Muscle of arm (tissue), 14 donors: ENCODE measurements at places on chromosomes 6 and 20. TPM values are rescaled to one million over a fixed set of nuclear protein-coding genes. Genes with fewer than 3 reads are reported as not detected.

Gene GPX5
- polyA plus RNA-seq = not detected

Gene CBLN4
- polyA plus RNA-seq = 0.68 TPM

Gene CST2
- not detected for polyA plus RNA-seq

Gene SIRPD
- not detected for polyA plus RNA-seq

Gene BPIFA1
- not detected for polyA plus RNA-seq

Gene DSN1
- 9.5 TPM for polyA plus RNA-seq

Gene LTB
- polyA plus RNA-seq = not detected

GRCh38 chr6:47076422-47077344 is 34.6 kb upstream of the ADGRF1 start:
- DNase-seq = no peak

GRCh38 chr6:44269921-44270525 is at the start of gene TMEM151B:
TMEM151B (plus strand) TSS chr6:44270450; CDS start chr6:44270743, 293 bp downstream.
- DNase-seq = no peak

DNA sequence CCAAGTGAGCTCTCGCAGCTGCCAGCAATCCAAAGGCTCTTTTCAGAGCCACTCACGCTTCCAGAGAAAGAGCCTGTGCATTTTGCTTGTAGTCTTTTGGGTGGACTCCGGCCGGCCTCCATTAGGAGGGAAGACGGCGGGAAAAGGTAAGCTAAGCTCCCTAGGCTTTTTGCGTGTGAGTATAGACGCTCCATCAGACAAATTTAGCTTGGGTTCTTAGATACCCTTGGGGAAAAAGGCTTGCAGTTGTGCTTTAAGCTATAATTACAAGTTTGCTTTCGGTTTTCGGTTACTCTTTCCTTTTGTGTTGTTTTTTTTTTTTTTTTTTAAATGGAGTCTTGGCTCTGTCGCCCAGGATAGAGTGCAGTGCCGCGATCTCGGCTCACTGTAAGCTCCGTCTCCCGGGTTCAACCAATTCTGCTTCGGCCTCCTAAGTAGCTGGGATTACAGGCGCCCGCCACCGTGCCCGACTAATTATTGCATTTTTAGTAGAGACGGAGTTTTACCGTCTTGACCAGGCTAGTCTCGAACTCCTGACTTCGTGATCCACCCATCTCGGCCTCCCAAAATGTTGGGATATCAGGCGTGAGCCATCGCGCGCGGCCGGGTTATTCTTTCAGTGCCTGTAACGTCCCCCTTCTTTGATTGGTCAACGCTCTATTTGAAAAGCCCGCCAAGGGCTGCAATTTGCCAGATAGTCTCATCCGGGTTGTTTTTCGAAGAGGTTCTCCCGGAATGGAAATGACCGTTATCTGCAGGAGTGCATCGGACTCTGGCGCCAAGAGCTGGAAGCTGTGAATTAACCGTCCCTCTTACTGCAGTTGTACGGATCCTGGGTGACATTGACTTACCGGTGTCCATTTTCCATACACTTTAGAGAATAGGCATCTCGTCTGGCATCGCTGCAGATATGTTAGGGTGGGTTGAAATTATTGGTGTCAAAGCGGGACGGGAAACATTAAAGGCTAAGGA is 18.1 kb downstream of the OR2B2 start:
- DNase-seq = peak; percentile 96

- no peak for DNase-seq
These were observed 121.1 kb downstream of the CDC5L start for GRCh38 chr6:44508646-44509045.

- DNase-seq = no peak
These were observed 32.4 kb upstream of the SMOC2 start for GRCh38 chr6:168408504-168409136.

GRCh38 chr6:144248003-144248402 is 37.1 kb upstream of the UTRN start:
- DNase-seq = no peak

- DNase-seq = no peak
These were observed 8.7 kb downstream of the ZNF335 start for GRCh38 chr20:45963059-45964005.

- DNase-seq = peak; percentile 28
These were observed at the start of gene PCK1 for GRCh38 chr20:57560554-57561355. PCK1 (plus strand) TSS chr20:57561110; CDS start chr20:57561412, 302 bp downstream.

DNA sequence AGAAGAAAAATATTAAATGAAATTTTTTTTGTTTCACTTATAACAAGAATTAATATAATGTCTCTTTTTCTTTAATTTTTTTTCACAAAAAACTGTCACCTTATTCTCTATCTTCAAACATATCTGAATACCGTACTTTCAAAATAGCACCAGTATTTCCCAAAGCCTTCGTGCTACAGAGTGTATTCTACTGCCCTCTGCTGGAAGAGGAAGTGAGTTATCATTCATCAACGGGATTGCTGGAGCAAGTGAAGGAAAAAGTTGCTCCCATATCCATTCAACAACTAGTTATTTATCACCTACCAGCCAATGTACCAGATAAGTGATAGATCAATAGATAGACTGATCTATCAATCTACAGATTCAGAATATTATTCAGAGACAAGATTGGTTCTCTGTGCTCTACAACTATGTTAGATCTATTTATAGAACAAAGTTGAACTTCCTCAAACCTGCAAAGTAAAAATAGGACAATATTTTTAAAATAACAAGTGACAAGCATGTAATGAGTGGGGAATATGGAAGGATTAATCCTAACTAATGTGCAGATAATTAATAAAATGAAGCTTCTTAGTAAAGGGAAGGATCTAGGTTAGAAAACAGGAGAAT is 26.7 kb upstream of the TFAP2B start:
- DNase-seq = peak; percentile 16

DNA sequence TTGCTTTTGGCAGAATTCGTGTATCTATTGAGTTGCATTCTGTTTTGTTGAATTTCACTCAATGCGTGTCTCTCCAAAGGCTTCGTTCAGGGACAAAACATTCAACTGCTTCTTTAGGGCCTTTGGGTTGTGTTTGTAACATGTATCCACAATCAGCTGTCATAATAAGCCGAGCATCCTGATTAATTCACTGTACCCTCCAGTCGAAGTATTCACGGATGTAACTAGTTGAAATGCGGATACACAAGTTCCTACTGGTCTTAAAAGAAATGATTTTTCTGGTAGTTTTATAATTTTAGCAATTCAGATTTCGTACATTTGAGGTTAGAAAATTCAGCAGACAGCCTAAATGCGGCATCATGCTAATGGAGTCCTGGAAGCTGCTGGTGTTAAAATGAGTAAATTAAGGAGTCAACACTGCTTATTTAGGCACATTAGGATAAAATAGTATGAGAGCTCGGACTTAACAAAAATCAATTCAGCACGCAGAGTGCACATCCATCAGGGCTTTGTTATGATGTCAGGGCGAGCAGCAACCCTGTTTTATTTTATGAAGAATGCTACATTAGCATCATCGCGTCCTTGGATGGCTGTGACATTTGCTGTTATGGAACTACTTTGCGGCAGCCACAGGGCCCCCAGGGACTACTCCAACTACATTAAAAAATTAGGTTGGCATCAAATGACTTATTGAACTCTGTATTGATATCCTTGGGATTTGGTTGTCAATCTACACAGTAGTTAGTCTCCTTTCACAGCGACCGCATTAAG is 489.3 kb upstream of the FLRT3 start:
- no peak for DNase-seq

- DNase-seq = no peak
These were observed 50.7 kb downstream of the LRFN2 start for GRCh38 chr6:40536442-40536841.

- peak; percentile 66 for DNase-seq
These were observed 719 bp downstream of the HSP90AB1 start for GRCh38 chr6:44247338-44248302.

DNA sequence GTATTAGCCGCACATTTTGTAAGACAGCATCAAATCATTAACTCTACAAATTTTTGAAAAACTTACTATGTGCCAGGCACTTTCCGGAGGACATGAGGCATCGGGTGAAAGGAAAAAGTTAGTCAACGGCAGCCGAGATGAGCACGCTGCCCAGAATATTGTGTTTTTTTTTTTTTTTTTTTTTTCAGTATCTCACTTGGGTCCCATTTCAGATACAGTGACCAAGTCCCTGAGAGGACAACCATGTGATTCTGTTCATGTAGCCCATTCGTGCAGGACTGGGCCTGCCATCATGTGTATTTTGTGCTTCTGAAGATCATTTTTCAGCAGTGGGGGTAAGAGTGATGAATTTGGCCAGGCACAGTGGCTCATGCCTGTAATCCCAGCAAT is 1.3 kb downstream of the SLA2 start:
- DNase-seq = no peak

DNA sequence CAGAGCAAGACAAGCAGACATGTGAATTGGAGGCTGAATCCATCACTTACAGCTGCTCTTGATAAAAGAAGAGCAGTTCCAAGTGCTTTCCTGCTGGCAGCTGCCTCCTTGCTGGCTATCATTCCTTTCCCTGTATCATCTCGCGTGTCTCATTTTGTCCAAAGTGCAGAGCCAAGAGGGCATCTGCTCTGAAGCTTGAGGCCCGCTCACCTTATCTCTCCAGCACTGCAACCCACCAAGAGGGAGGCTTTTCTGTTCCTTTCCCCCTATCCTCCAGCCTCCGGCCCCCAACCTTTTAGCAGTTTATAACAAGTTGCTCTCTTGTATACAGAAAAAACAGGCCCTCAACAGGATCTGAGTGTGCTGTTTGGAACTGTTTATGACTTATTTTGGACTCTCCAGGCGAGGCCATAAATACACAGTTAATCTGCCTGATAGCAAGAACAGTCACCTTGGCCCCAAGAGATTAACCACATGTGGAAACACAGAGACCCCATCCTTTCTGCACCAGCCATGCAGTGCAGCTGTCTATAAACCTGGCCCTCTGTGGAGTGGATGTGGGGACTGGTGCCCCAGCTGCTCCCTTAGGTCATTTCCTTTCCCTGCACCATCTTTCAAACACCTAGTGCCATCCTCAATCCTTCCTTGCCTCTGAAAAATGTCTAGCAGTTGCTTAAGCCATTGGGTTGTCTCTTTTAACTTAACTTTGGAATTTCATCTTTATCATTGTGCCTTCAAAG is 172.5 kb upstream of the FERMT1 start:
- DNase-seq = peak; percentile 7

- no peak for DNase-seq
These were observed 100.2 kb upstream of the CDYL start for GRCh38 chr6:4676016-4676415.

GRCh38 chr20:33635341-33635740 is 26.8 kb upstream of the C20orf144 start:
- no peak for DNase-seq

GRCh38 chr6:131779304-131779703 is 28.5 kb upstream of the ENPP1 start:
- no peak for DNase-seq

DNA sequence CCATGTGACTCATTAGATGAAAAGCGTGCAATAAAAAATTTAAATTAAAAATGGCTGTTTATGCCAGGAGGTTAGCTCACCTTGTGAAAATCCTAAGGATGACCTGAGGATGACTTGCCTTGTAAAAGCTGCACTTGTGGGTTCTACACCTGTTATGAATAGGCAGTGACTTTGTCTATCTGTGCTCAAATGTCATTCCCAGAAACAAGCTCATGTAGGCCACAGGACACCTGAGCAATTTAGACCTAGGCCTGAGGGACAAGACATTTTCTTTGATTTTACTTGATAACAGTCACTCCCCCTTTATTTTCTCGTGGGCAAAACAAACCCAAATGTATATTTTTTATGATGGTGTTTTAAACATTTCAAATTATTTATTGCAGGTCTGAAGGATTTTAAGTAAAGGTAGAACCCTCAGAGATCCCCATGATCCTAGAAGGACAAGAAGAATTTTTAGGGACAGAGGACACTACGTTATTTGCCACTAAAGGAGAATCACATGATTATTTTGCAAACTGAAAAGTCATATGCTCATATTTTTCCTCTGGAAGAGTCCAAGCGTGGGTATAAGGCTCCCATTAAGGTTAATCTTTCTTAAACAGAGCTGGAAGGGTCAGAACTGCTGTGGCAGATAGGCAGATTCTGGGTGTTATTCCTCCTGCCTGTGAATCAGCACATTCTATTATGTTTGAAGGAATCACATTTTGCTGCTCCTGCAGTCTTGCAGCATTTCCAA is 277.5 kb upstream of the MAN1A1 start:
- no peak for DNase-seq

GRCh38 chr6:52704060-52704459 is 33.1 kb downstream of the TMEM14A start:
- DNase-seq = no peak

DNA sequence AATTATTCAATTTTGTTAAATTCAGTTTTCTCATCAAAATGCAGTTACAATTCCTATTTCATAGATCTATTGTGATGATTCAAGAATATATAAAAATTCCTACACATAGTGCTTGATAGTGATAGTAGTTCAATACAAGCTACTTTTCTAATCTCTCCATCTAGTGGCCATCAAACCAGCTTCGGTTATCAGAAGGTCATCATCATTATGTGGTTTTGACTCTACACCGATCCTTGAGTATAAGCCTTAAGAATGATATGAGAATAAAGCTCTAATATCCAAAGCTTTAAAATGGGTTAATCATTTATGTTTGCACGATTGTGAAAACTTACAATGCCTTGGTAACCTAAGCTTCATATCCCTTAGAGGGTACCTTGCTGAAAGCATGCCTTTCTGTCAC is 167.5 kb upstream of the PREP start:
- no peak for DNase-seq

- no peak for DNase-seq
These were observed 59.2 kb upstream of the CEP85L start for GRCh38 chr6:118710616-118711015.

DNA sequence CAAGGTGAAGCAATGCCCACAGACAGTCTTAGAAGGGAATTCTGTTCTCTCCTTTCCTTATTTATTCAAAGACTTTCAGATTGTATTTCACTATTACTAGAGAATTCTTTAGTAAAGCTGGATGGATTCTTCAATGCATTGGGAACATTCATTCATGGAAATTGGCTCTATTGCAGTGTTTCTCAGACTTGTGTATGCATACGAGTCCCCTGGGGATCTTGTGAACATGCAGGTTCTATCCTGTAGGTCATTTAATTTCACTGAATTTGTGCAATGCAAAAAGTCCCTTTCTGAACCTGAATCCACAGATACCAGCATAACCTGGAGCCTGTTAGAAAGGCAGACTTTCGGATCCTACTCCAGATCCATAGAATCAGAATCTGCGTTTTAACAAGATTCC is 160.9 kb upstream of the AHI1 start:
- DNase-seq = peak; percentile 29

DNA sequence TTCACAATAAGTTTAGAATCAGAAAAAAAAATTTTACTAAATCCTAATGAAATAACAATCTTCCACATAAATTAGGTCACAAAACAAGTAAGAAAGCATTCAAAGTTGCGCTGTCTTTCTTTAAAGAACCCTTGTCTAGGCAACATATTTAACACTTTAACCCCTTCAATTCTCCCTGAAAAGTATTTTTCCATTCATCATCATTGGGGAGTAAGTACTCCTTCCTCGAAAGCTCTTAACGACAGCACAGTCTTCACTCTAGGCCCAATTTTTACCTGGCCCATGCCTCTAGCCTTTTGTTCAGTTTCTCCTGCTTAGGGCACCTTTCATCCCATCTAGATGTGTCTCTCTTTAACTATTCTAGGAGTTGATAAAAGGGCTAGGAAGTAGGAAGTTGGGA is 2.6 kb downstream of the TSPYL1 start:
- no peak for DNase-seq
